ENCODE measurements at places on chromosomes 11 and 22.
A peak's percentile ranks its signal among the peaks of the same experiment; 100 is the strongest.

- DNase-seq: no peak
Measured at GRCh38 chr22:20169253-20169822, 18.5 kb upstream of the CCDC188 start.

GRCh38 chr11:15889363-15890030 is 466.8 kb downstream of the SOX6 start:
- no peak for DNase-seq

- DNase-seq: no peak
Measured at GRCh38 chr11:16685914-16686313, 52.5 kb upstream of the C11orf58 start.

DNA sequence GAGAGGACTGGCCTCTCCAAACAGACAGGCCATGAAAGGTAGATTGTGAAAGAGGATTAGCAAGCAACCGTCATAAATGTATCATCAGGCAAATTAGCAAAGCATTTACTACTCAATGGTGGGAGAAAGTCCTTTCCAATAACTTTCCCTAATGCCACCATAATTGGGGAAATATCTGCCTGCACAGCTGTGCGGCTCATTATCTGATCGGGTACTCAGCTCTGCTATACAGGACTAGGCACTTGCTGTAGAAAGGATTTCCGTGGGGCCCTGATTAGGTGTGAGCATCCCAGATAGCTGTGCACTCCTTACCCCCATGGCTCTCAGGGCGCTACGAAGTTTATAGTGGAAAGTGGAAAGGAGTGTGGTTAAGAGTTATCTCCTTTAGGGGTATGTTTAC is 309.7 kb upstream of the PLET1 start:
- DNase-seq: no peak

- DNase-seq: no peak
Measured at GRCh38 chr11:78150754-78151153, 11.3 kb upstream of the ALG8 start.

DNA sequence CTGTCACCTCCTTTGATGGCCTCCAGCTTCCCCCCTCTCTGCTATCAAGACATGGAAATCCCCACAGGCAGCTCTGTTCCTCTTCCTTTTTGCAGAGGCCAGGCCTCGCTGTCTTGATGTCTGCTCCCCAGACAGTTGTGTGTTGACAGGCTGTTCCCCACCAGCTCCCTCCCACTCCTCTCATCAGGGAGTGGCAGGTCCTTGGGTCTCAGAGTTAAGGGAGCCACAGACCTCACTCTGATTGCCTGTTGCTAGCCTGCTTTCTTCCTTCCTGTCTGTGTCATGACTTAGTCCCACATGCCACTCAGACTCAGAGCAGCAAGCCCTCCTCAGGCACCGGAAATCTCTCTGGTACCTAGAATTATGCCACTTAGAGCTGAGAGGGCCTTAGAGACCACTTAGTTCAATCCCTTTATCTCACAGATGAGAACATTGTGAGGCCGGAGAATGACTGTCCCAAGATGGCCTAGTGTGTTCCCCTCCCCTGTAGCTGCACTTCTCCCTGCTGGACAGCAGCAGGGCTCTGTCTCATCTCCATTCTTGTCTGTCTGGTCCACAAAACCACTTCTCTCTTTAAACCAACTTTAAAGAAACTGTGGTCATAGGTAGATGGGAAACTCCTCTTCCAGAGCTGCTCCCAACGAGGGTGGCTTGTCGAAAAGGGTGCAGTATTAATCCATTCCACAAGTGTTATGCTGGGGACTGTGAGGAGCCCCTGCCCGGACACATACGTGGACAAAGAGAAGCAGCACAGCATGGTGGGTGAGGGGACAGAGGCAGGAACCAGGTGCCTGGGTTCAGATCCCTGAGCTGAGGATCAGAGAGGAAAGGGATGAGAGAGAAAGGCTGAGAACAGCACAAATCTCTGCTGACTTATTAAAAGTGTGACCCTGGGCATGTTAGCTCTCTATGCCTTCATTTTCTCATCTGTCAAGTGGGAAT is 4.2 kb downstream of the AMPD3 start:
- DNase-seq: no peak

GRCh38 chr11:120256178-120256577 is 16.2 kb downstream of the POU2F3 start:
- DNase-seq: no peak

- no peak for DNase-seq
Measured at GRCh38 chr11:32305460-32305859, 129.9 kb downstream of the WT1 start.

DNA sequence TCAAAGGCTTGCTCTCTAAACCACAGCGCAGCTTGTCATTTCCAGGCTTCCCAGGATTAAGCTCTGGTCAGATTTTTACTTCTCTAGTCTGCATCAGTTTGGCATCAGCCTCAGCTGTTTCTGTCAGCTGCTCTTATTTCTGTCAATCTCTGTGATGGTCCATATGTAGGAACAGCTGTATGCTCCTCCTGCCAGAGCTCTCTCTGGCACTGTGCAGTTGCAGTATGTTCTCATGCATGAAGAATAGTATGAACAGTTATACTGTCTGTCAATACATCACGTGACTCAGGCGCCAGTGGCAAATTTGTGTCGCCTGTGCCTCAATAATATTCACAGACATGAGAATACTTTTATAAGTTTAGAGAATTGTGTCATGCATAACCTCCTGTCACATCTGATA is 6.7 kb downstream of the OR6M1 start:
- no peak for DNase-seq

- peak; percentile 96 for DNase-seq
Measured at GRCh38 chr11:115518983-115519628, 14.9 kb upstream of the CADM1 start.

GRCh38 chr11:82988936-82989627 is 82.6 kb downstream of the RAB30 start:
- peak; percentile 72 for DNase-seq

- no peak for DNase-seq
Measured at GRCh38 chr11:68828155-68828931, 13.4 kb downstream of the CPT1A start.

DNA sequence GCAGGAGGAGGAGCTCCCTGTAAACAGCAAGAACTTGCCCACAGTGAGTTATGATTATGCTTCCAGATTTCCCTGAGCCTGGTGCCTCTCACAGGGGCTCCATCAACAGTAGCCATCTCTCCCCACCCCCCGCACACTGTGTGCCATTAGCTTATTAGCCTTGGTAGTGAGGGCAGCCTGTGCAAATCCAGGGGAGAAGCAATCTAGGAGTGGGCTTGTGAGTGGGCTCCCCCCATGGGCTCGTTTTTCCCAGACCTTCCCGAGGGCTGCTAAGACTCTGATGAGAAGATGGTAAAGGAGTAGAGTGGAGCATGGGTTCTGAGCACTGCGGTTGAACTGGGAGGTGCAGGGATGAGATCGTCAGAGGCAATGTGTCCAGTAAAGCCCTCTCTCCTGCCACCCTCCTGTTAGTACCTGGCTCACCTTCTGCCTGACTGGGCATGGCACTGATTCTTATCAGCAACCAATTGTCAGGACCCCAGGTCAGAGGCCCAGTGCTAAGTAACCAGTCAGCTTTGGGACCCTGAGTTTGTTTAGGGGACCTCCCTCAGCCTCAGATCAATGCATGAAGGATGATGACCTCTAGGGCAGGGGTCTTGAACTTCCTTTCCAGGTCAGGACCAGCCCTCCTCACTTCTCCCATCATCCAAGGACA is 38.4 kb upstream of the TP53I11 start:
- no peak for DNase-seq

DNA sequence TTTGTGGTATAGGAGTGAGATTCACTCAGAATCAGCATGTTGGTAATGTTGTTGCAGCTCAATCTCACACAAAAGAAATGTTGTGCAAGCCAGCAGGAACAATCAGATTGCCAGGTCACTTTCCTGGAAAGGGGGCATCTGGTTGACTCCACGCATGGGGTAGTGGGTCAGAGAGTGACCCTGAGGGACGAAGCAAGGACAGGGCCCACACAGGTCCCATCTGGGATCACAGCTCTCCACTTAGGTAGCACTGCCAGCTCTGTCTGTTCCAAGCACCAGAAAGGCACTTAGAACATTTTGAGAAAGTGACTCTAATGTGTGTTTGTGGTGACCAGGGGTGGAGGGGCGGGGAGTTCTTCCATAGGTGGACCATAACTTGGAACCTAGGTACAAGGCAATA is 109.5 kb downstream of the RASSF10 start:
- no peak for DNase-seq

DNA sequence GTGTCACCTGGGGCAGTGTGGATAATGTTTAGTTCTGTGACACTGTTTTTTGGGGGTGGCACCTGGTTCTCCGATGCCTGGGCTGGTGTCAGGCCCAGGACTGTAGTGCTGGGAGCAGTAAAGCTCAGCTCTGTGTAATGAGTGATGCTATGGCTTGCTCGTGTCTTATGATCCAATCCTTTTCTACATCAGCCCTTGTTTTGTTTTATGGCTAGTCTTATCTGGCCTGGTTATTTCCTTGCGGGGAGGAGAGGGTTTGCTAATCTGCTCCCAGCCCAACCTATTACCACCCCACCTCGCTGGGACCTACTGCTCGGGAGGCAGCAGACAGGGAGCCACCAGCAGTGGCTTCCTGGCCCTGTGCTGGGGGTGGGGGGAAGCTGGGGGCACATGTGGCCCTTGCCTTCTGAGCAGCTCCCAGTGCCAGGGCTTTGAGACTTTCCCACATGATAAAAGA is 35.0 kb upstream of the TPBGL start:
- no peak for DNase-seq

DNA sequence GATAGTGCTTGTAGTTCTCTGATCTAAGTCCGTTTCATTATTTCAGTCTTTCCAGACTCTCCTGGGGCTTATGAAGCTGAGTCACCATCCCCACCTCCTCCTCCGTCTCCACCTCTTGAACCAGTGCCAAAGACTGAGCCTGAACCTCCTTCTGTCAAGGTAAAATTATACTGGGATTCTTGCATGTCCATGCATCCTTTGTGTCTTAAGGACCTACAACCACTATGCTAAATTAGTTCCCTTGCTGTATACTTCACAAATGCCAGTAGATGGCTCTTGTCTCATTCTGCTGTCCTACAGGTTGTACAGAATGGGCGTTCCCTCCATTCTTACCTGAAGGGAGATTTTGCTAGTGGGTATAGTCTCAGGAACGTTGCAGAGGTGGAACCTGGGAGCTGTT is 42.2 kb downstream of the POLD3 start:
- no peak for DNase-seq

- no peak for DNase-seq
Measured at GRCh38 chr11:10611979-10612862, 43.8 kb upstream of the LYVE1 start.

- DNase-seq: peak; percentile 5
Measured at GRCh38 chr22:29359469-29359868, 28.9 kb downstream of the AP1B1 start.

GRCh38 chr11:11706028-11706427 is 84.2 kb upstream of the GALNT18 start:
- no peak for DNase-seq

DNA sequence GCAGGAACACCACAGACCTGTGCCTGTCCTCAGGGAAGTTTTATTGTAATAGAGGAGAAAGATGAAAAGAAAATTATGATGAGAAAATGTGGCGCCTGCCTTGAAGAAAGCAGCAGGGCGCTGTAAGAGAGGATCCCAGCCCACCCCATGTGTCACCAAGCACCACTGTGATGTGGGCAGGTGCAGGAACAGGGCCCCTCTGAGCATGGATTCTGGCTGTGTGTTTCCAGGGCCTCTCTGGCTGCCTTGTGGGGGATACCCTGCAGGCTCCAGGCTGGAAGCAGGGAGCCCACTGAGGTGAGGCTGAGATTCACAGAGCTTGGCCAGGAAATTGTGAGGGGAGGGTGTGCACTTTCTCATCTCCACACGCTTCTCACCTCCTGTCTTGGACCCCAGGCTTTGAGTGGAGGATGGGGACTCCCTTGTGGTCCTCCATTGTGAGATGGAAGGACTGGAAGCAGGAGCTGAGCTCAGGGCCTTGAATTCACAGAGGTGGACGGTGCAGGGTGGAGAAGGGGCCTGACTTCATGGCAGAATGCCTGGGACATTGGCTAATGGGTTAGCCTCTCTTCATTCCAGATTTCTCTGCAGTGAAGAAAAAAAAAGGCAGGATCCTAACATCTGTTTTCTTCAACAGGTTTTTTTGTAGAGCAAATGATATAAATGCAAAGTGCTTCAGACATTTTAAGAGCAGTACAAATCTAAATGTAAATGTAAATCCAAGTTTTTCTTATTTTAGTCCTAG is 246.6 kb upstream of the B3GAT1 start:
- DNase-seq: no peak

DNA sequence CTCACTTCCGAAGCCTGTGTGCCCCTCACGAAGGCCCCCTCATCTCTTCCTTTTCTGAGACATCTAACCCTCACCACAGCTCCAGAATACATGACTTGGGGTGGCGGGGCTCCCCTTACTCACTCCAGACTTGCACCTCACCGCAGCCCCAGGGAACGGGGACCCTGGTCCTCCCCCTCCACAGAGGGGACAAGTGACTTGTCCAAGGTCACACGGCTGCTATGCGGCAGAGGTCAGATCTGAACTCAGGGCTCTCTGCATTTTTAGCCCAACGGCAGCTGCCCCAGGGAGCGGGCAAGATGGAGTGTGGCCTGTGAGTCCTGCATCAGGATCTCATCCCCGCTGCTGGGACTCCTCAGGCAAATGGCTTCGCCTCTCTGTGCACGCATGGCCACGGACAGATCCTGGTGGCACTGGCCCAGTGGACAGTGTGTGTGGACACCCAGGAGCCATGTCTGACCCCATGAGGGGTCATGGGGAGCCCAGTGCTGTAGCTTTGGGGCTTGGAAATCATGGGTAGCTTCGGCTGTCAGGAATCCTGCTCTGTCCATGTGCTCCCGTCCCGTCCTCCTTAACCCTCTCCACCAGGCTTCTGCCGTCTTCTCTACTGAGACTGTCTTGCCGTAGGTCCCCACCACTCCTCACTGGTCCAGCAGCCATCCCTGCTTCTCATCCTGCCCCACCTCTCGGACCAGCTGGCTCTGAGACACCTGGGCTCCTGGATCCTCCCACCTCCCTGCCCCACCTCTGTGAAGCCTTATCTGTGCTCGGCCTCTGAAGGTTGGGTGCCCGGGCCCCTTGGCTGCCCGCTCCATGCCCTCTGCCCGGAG is 48.0 kb upstream of the CARS1 start:
- no peak for DNase-seq

GRCh38 chr22:34490886-34491285 is 570.6 kb upstream of the LARGE1 start:
- DNase-seq: no peak
